HCT116 (cell line): ENCODE measurements at places on chromosomes 6 and 20. TPM values are rescaled to one million over a fixed set of nuclear protein-coding genes. Genes with fewer than 3 reads are reported as not detected.

The TMEM242 gene
- 11.6 TPM for total RNA-seq

The LY6G6D gene
- total RNA-seq: not detected

GRCh38 chr6:134995536-134995935, 45.6 kb upstream of the ALDH8A1 start:
- H3K36me3 ChIP-seq: peaks cover 8% of the 10 kb centered on the region; the same call in 1 of the 2 replicates
- no peaks in the 10 kb centered on the region for H3K27me3 ChIP-seq
- no peak overlapping the region for H3K27ac ChIP-seq
- H3K4me1 ChIP-seq: no peaks in the 10 kb centered on the region
- no peak for DNase-seq

- no peak for DNase-seq
- H3K36me3 ChIP-seq: no peaks in the 10 kb centered on the region
- no peaks in the 10 kb centered on the region for H3K4me1 ChIP-seq
- no peaks in the 10 kb centered on the region for H3K27me3 ChIP-seq
- no peak overlapping the region for H3K4me3 ChIP-seq
- H3K27ac ChIP-seq: no peak overlapping the region
Observed at GRCh38 chr20:8997701-8998117, 71.2 kb upstream of the PLCB4 start.

- H3K27me3 ChIP-seq: no peaks in the 10 kb centered on the region
- H3K4me1 ChIP-seq: no peaks in the 10 kb centered on the region
- no peak overlapping the region for H3K4me3 ChIP-seq
- no peak overlapping the region for H3K27ac ChIP-seq
- DNase-seq: no peak
- H3K36me3 ChIP-seq: peaks cover 6% of the 10 kb centered on the region; the same call in 1 of the 2 replicates
Observed at GRCh38 chr20:34998331-34998950, 42.8 kb downstream of the MYH7B start.

- DNase-seq: no peak
- H3K27me3 ChIP-seq: no peaks in the 10 kb centered on the region
- no peaks in the 10 kb centered on the region for H3K4me1 ChIP-seq
- H3K36me3 ChIP-seq: no peaks in the 10 kb centered on the region
- H3K4me3 ChIP-seq: no peak overlapping the region
Observed at GRCh38 chr6:48177786-48178185, 66.8 kb upstream of the PTCHD4 start.

DNA sequence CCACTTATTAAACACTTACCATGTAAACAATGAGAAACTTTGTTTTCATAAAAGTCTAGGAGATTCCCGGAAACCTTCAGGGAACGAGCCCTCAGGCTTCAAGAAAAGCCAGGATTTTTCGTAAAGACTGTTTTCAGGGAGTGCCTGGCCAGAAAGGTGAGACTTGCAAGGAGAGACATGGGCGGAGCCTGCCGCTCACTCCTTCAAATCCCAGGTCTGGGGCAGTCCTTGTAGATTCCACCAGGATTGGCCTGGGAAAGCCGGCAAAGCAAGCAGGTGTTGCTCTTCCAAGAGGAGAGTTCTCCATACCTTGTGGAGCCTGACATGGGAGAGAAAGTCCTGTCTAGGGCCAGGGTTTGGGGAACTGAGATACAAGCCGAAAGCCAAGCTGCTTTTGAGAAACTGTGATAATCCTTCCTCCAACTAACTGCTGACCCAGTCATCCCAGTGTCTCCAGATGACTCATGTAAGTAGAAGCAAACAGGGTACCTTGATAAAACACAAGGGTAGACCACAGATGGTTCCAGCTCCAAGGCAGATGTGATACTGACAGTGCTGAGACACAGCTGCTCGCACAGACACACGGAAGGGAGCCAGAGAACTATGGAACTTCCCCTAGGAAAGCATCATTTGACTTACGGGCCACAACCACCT, 69.4 kb upstream of the NAA20 start:
- no peak overlapping the region for H3K4me3 ChIP-seq
- H3K27ac ChIP-seq: no peak overlapping the region
- H3K36me3 ChIP-seq: no peaks in the 10 kb centered on the region
- no peaks in the 10 kb centered on the region for H3K4me1 ChIP-seq
- DNase-seq: no peak
- H3K27me3 ChIP-seq: no peaks in the 10 kb centered on the region

DNA sequence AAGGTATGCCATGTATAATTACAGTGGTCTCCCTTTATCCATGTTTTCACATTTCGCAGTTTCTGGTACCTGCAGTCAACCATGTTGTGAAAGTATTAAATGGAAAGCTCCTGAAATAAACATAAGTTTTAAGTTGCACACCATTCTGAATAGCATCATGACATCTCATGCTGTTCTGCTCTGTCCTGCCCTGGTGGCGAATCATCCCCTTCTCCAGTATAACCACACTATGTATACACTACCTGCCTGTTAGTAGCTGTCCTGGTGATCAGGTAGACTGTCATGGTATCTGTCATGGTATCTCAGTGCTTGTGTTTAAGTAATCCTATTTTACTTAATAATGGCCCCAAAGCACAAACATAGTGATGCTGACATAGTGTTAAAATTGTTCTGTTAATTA, 97.1 kb downstream of the ZFAND3 start:
- no peak overlapping the region for H3K4me3 ChIP-seq
- DNase-seq: no peak
- no peaks in the 10 kb centered on the region for H3K36me3 ChIP-seq
- no peaks in the 10 kb centered on the region for H3K4me1 ChIP-seq

DNA sequence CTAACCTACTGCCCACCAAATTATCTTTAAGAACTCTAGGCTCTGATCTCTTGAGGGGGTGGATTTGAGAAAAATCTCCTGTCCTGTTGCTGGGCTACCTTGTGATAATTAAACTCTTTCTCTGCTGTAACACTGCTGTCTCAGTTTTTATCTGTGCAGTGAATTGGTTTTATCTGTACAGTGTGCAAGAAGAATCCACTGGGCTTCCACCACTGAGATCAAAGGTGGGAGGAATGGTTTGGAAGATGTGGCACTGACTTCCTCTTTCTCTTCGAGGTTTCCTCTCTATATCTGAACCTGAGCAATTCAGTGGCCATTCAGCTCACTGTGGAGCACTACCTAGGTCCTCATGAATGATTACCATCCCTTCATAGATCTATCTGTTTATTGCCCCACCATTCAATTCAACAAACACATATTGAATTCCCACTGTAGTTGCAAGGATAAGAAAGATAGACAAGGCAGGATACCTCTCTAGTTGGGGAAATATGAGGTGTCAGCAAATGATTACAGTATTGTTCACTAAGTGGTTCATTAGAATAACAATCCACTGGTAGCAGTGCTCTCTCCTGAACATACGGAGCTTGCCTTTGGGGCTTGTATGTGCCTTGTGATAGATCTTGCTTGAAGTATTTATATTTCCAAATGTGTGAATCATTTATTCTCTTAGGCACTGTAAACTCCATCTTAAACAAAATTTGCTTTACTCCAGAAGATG, 172.1 kb upstream of the ARG1 start:
- no peaks in the 10 kb centered on the region for H3K27me3 ChIP-seq
- no peak for DNase-seq
- peaks cover 12% of the 10 kb centered on the region for H3K4me1 ChIP-seq
- H3K27ac ChIP-seq: no peak overlapping the region
- no peak overlapping the region for H3K4me3 ChIP-seq

DNA sequence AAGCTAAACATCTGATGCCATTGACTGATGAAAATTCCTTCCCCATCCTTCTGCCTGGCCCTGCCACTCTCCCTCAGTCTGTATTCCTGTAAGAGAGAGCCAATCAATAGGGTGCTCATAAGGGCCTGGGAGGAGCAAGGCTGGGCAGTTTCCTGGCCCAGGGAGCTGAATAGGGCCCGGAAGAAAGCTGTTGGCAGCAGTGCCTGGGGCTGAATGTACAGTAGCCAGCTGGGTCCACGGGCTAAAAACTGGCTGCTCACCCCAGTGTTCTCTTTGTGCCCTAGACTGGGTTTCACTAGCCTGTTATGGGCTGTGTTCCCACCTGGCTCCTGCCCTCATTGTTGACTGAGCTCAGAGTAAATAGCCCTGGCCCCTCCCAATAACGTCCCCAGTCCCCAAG, 1.7 kb upstream of the WFDC2 start:
- no peak overlapping the region for H3K27ac ChIP-seq
- H3K27me3 ChIP-seq: peaks cover 23% of the 10 kb centered on the region
- no peak for DNase-seq
- H3K4me3 ChIP-seq: no peak overlapping the region

DNA sequence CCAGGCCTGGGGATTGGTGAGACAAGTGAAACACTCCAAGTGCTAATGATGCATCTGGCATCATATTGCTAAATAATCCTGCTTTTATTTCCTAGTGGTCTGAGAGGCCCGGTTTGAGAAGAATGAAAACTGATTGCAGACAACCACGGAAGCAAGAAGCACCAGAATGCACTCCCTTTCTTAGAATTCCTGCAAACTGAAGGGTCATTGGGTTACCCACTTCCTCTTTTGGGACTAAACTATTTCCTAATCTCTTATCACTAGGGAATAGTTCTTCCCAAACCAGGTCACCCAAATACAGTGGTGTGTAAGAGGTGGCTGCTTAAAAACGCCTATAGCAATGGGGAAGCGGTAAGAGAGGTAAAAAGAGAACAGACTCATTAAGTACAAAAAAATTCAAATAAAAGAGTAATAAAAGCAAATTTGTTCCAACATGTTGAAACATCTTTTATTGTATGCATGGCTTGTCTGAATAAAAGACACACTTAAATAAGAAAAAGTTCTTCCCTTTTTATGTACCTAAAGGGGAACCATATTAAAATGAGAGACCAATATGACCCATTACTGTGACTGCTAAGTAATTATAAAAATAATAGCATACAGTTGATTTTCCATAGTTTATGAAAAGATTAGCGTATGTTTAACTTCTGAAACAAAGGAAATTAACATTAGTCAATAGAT, 125.8 kb downstream of the MYB start:
- H3K27ac ChIP-seq: no peak overlapping the region
- H3K4me1 ChIP-seq: no peaks in the 10 kb centered on the region
- DNase-seq: no peak
- no peaks in the 10 kb centered on the region for H3K27me3 ChIP-seq
- no peaks in the 10 kb centered on the region for H3K36me3 ChIP-seq
- no peak overlapping the region for H3K4me3 ChIP-seq

DNA sequence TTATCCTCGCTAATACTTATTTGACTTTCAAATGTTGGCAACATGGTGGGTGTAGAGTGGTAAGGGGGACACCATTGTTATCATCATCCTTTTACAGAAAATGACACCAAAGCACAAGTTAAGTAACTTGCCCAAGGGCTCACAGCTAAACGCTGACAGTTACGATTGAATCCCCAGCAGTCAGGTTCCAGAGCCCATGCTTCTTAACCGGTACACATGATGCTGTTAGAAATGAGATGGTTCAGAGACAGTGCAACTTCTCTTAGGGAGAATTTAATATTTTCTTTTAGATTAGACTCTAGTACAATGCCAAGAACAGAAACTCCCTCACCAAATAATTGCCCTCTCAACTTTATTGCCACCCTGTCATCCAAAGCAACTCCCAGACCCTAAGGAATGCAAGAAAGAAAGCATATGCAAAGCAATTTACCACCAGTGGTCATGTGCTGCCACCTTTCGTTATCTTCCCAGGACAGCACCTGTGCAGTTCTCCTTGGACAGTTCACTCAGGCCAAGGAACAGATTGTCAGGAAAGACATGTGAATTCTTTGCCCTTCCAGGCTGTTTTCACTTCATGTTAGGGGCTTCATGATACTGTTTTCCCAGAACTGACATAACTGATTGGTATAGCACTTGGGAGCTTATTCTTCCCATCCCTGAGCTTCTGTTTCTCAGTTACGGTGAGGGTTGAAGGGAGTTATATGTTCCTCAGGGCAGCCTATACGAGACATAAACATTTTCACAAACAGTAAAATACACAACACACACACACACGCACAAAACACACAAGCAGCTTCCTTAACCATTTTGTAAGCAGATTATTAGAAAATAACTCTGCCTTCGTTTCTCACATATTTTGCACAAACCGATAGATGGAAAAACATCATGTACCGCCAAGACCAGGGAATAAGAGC, 5.1 kb downstream of the HLA-DMA start:
- H3K36me3 ChIP-seq: no peaks in the 10 kb centered on the region
- H3K4me3 ChIP-seq: no peak overlapping the region
- no peak overlapping the region for H3K27ac ChIP-seq
- H3K4me1 ChIP-seq: no peaks in the 10 kb centered on the region
- H3K27me3 ChIP-seq: no peaks in the 10 kb centered on the region

DNA sequence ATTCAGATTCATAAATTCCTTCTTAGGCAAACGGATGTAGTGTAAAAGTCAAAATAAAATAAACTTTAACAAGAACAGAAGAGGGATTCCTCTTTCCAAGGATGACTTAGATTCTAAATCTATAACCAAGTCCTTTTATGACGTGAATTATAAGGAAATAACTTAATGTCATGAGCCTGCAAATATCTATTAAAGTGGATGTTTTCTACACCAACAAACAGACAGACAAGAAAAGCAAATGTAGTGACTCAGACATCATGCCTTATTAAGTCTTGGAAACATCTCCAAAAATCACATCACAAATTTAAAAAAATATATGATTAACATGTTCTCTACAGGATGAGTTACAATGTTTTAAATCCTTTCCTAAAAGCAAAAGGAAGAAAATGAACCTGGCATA, 397.1 kb downstream of the ESR1 start:
- no peaks in the 10 kb centered on the region for H3K36me3 ChIP-seq
- no peaks in the 10 kb centered on the region for H3K4me1 ChIP-seq
- no peak overlapping the region for H3K4me3 ChIP-seq
- H3K27me3 ChIP-seq: no peaks in the 10 kb centered on the region
- no peak for DNase-seq
- H3K27ac ChIP-seq: no peak overlapping the region

DNA sequence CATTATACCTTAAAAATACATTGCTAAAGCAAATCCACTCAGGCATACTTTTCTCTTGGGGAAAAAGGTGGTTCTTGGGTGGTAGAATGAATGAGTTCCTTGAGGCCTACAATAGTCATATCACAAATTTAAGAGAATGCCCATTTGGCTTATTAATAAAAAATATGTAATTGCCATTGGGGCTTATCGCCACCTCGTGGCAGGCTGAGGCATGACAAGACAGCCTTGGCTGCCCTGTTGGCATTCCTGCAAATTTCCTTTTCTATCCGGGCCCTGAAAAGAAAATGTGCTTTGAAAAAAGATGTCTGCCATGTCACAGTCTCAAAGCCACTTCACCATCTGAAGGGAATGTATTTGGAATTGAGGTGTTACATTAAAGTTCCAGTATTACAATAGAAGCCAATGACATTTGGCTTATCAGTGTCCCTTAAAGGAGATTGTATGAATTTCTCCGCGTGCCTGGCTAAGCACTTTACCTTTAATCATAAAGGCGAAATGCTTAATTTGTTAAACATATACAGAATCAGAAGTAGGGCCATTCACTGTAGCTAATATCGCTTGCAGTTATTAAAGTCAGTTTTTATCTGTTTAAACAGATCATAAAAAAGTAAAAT, 188.3 kb upstream of the ZFP64 start:
- no peak overlapping the region for H3K4me3 ChIP-seq
- no peak for DNase-seq
- no peak overlapping the region for H3K27ac ChIP-seq

- no peaks in the 10 kb centered on the region for H3K27me3 ChIP-seq
- no peak overlapping the region for H3K4me3 ChIP-seq
- no peak overlapping the region for H3K27ac ChIP-seq
- no peaks in the 10 kb centered on the region for H3K4me1 ChIP-seq
- no peak for DNase-seq
Observed at GRCh38 chr20:51469046-51469445, 73.5 kb downstream of the NFATC2 start.
